NCI-H2029 treated with DMSO at 0.1 percent for 48 hours (cell line): ENCODE measurements at places on chromosomes 1 and 21.

- DNase-seq, result no peak
Observed at GRCh38 chr1:221886743-221887414, 145.0 kb upstream of the DUSP10 start.

DNA sequence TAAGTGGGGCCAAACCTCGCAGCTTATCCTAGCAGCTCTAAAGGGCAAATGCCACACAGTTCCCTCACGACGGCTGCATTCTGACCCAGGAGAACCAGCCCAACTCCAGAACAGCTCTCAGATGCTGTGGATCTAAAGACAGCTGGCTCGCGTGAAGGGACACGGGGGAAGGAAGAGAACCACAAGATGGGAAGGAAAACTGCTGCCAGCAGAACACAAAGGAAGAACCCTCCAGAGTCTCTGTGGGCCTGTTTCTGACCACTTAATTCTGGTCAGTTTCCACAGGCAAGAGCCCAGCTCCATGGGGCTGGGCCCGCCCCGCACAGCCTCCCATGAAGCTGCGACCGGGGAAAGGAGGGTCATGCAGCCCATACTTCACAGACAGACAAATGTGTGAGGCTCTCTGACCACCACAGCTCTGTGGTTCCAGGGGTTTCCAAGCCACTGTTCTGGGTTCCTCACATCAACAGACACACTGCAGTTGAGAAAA, 61.1 kb downstream of the SLC45A1 start:
- DNase-seq, result no peak

GRCh38 chr1:192826791-192827546, 18.1 kb downstream of the RGS2 start:
- no peak for DNase-seq

- no peak for DNase-seq
Observed at GRCh38 chr1:9271283-9271682, 21.4 kb upstream of the SPSB1 start.

- no peak for DNase-seq
Observed at GRCh38 chr1:176884911-176885310, 279.6 kb downstream of the ASTN1 start.

DNA sequence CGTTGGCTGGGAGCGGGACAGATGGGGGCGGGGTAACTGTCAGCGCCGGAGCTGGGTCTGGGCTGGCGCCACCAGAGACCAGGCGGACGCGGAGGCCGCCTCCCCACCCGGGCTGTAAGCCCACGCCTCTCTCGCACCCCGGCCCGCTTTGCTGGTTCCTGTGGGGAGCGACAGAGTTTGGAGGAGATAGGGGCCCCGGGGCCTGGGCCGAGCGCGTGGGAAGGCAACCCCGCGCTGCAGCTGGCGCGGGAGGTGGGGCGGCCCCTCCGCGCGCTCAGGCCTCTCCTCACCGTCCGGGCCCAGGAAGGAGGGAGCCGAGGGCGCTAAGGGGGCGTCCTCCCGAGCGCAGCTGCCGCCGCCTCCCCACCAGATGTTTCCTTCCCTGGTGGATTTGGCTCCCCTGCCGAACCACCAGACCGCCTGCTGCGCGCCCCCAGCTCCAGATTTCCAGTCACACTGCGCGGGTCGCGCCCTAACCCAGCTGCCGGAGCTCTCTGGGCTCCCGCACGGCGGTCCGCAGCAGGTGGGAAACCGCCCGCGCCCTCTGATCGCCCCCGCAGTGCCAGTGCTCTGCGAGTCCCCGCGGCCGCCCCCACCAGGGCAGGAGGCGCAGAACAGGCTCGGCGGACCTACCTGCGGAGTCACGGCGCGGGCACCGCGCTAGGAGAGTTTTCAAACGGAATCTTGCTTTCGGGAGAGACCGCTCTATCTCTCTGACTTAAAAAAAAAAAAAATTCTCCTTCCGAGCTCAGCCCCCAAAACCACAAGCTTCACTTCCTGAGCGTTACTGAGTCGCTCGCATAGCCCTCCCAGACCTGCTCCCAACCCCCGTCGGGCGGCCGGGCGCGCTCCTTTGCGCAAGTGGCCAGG, 1.1 kb downstream of the GFI1 start:
- peak; percentile 58 for DNase-seq

- no peak for DNase-seq
Observed at GRCh38 chr1:30377230-30378002, 346.0 kb downstream of the MATN1 start.

DNA sequence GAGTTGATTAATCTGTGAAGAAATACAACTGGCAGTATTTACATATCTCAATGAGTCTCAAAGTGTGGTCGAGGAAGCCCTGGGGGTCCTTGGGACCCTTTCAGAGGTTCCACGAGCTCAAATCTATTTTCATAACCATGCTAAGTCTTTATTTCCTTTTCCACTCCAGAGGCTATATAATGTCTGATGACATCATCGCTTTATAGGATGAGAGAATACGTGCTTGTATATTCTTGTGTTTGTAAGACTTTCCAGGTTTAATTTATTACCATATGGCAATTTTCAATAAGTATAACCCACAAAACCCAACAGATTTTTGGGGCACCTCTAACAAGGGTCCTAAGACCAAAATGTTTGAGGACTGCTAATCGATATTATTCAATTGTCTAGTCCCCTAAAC, 1.4 kb upstream of the SLC19A2 start:
- DNase-seq, result no peak
